Kidney (tissue), 22 donors: ENCODE measurements at places on chromosomes 3 and 15. TPM values are rescaled to one million over a fixed set of nuclear protein-coding genes. Genes with fewer than 3 reads are reported as not detected.

GRCh38 chr3:70815817-70816216, 503.4 kb upstream of the MDFIC2 start:
- no peaks in the 10 kb centered on the region for H3K27me3 ChIP-seq
- H3K4me3 ChIP-seq: no peak overlapping the region
- no peaks in the 10 kb centered on the region for H3K36me3 ChIP-seq
- H3K4me1 ChIP-seq: no peaks in the 10 kb centered on the region
- no peak overlapping the region for H3K27ac ChIP-seq

DNA sequence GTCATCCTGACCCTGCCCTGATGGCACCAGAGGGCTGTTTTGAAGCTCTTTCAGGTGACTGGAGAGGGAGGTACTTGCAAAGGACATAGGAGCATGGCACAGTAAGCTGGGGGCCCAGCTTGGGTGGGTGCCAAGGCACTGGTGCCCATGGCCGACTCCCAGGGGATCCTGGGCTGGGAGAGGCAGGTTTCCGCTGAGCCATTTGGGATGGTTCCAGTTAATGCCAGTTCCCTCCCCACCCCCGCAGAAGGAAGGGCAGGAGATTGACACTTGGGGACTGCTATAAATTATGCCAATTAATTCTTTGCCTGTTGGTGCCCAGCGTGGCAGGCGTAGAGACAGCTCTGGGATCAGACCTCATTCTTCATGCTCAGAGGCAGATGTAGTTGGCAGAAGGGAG, 26.1 kb downstream of the CD276 start:
- peaks cover 8% of the 10 kb centered on the region for H3K36me3 ChIP-seq
- no peak overlapping the region for H3K4me3 ChIP-seq
- H3K27ac ChIP-seq: no peak overlapping the region
- H3K27me3 ChIP-seq: no peaks in the 10 kb centered on the region
- DNase-seq: no peak

DNA sequence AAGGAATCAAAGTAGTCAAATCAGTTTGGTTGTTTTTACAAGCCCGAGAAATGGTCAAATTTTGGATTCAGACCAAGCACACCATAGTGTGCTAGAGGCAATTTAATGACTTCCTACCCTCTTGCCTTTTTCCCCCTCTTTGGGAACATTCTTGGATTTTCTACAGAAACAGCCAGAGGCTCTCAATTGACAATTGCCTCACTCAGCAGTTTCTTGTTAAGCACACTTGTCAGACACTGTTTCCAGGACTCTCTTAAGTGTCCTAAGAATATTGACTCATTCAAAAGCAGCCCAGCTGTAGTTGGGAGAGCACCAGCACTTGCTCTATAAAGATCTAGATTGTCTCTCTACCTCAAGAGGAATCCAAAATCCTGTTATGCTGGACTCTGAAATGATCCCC, 1.5 kb upstream of the SLC35G2 start:
- H3K36me3 ChIP-seq: no peaks in the 10 kb centered on the region
- no peak overlapping the region for H3K4me3 ChIP-seq
- DNase-seq: no peak
- H3K27ac ChIP-seq: no peak overlapping the region

DNA sequence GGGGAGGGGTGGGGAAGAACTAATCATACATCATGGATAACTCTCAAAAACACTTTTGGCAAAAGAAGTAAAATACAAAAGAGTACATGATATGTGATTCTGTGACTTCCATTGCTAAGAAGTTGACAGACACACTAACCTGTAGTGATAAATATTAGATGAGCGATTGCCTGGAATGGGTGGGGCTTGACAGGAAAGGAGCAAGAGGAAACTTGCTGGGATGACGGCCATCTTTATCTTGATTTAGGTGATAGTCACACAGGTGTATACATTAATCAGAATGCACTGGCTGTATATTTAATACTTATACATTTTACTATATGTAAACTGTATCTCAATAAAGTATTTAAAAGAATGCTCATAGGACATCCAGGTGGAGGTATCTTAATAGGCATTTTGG, 13.1 kb downstream of the PARL start:
- H3K4me3 ChIP-seq: no peak overlapping the region
- no peaks in the 10 kb centered on the region for H3K4me1 ChIP-seq
- H3K27ac ChIP-seq: no peak overlapping the region

GRCh38 chr3:15982667-15983196, 185.0 kb upstream of the ANKRD28 start:
- H3K27me3 ChIP-seq: no peaks in the 10 kb centered on the region
- H3K4me3 ChIP-seq: no peak overlapping the region
- no peaks in the 10 kb centered on the region for H3K4me1 ChIP-seq
- H3K36me3 ChIP-seq: no peaks in the 10 kb centered on the region

DNA sequence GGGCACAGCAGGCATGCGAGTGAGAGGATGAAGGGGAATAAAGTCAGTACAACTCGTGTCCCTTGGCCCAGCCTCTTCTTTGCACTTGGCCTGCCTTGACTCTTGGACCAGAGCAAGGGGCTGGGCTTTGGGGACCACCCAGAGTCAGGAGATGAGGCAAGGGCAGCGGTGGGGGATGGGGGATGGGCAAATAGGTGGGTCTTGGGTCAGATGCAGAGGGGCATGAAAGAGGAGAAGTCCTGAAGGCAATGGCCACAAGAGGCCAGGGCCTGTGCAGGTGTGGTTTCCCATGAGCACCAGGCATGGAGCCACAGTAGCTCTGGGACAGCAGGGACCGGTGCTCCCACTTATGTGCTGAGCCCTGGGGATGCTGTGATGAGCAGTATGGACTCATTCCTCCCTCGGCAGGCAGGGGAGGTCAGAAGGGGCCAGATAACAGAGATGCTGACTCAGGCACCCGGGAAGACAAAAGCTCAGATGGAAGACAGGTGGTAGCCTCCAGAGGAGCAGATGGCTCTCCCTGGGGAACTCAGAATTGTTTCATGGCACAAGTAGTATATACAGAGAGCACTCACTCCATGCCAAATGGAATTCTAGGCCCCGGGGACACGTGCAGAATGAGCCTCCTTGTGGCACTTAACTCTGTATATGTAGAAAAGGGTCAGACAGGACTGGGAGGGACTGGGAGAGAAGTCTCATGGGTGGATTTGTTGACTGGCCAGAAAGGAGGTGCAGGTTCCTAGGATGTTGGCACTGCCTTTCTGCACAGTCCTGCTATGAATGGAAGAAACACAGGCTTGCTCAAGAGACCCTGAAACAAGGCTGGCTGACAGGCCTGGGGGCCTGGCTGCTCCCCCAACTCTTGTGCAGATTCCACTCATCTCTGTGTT, 14.3 kb downstream of the ZBTB47 start:
- H3K4me3 ChIP-seq: no peak overlapping the region
- H3K27me3 ChIP-seq: no peaks in the 10 kb centered on the region
- H3K4me1 ChIP-seq: no peaks in the 10 kb centered on the region
- H3K36me3 ChIP-seq: no peaks in the 10 kb centered on the region
- DNase-seq: peak; percentile 66

DNA sequence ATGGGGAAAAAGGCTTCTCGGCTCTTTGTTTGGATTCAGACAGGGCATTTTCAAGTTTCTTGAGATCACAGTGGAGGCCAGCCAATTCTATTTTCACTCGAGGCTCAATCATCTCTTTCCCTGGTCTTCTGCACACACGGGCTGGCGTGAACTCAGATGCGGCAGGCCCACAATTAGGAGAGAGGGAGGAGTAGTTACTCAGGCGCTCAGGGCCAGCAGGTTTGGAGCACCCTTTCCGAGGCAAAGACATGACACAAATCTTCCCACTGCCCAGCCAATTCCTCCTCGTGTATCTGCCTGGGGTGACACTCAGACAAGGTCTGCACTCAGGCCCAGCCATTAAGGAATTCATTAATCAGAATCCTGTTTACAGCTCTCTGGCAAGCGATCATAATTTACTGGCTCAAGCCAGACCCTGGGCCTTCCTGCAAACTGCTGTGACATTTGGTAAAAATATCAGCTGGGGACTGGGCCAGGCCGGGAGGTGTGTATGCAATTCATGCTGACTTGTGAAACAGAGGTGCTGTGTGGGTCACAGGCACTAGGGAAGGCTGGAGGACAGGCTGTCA, 68.1 kb upstream of the TLE3 start:
- peak overlapping the region; percentile 59 for H3K27ac ChIP-seq
- DNase-seq: peak; percentile 83
- H3K4me3 ChIP-seq: no peak overlapping the region
- no peaks in the 10 kb centered on the region for H3K27me3 ChIP-seq
- H3K36me3 ChIP-seq: no peaks in the 10 kb centered on the region
- peaks cover 21% of the 10 kb centered on the region for H3K4me1 ChIP-seq

GRCh38 chr15:89088605-89089315, 504 bp downstream of the ABHD2 start:
- H3K27ac ChIP-seq: peak overlapping the region; percentile 84
- no peaks in the 10 kb centered on the region for H3K36me3 ChIP-seq
- H3K4me3 ChIP-seq: peak overlapping the region; percentile 71
- H3K4me1 ChIP-seq: peaks cover 17% of the 10 kb centered on the region
- DNase-seq: peak; percentile 78

GRCh38 chr3:140521751-140522445, 156.0 kb upstream of the TRIM42 start:
- H3K4me3 ChIP-seq: no peak overlapping the region
- no peak overlapping the region for H3K27ac ChIP-seq
- no peaks in the 10 kb centered on the region for H3K36me3 ChIP-seq
- no peaks in the 10 kb centered on the region for H3K27me3 ChIP-seq

DNA sequence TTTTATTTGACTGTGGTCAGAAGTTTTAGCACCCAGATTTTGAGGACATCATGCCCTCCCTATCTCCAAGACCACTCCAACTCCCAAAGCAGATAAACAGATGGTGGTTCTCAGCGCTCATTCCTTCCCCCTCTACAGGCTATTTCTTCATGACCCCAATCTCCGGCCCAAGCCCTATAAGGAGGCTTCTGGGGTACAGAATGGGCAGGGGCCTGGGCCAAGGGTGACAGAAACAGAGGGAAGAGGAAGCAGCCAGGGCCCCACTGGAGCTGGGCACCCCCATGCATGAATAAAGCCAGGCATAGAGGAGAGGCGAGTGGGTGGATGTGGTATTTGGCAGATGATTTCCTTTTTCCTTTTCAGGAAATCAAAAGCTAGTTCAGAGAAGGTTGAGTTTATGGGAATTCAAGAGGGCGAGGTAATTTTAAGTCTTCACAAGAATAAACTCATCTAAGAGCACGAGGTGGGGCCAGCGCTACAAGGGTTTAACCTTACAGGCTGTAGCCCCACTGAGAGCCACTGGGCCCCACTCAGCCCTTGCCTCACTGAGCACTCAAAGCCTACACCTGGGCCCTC, 104.8 kb upstream of the HERC1 start:
- H3K27me3 ChIP-seq: no peaks in the 10 kb centered on the region
- DNase-seq: no peak
- H3K36me3 ChIP-seq: no peaks in the 10 kb centered on the region

DNA sequence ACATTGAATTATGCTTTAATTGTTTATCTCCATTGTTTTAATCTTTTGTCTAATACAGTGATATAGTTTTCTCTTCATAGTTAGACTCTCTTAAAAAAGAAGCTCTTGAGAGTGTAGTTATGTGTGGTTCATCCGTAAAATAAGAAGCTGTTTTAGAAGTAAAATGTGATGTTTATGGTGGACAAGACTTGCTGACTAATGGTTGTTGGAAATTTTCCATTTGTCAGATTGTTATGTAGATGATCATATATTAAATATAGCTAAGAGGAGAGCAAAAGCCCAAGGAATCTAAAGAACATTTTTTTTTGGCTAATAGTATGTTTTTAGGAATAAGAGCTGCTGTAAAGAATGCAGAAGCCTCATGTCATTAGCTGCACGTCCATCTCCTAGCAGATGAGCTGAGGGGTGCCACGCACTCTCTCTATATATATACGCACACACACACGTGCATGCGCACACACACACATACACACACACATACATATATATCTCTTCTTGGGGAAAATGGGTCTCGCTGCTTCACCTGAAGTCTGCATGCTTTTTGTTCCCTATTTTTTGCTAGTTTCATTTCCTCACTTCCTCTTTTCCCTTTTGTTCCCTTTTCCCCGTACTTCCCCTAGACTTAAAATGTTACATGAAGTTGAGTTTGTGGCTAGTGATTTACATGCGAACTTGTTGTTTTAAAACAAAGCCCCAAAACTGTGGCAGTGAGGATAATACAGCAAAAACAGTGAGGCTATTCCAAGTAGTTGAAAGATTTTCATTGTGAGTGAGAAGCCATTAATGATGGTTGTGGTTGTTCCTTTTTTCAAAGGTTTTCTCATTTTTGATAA, 107.8 kb downstream of the MBNL1 start:
- H3K36me3 ChIP-seq: no peaks in the 10 kb centered on the region
- H3K27ac ChIP-seq: no peak overlapping the region
- no peak overlapping the region for H3K4me3 ChIP-seq
- peaks cover 17% of the 10 kb centered on the region for H3K4me1 ChIP-seq

GRCh38 chr3:160060409-160061027, 71.9 kb downstream of the IL12A start:
- H3K27ac ChIP-seq: no peak overlapping the region
- no peaks in the 10 kb centered on the region for H3K4me1 ChIP-seq
- no peaks in the 10 kb centered on the region for H3K36me3 ChIP-seq
- H3K27me3 ChIP-seq: no peaks in the 10 kb centered on the region
- no peak overlapping the region for H3K4me3 ChIP-seq

Gene PTPRG
- total RNA-seq: 154 TPM

Gene RTP3
- not detected for total RNA-seq

Gene SERINC4
- total RNA-seq: 0.13 TPM

Gene ATOSA
- total RNA-seq: 38.2 TPM

Gene TRIM42
- total RNA-seq: not detected

Gene FAM174B
- 13.8 TPM for total RNA-seq
